NCI-H345 (cell line): ENCODE measurements at places on chromosomes 2 and 18.

GRCh38 chr2:121257480-121257840 lies 27.5 kb downstream of the TFCP2L1 start:
- DNase-seq, result no peak

DNA sequence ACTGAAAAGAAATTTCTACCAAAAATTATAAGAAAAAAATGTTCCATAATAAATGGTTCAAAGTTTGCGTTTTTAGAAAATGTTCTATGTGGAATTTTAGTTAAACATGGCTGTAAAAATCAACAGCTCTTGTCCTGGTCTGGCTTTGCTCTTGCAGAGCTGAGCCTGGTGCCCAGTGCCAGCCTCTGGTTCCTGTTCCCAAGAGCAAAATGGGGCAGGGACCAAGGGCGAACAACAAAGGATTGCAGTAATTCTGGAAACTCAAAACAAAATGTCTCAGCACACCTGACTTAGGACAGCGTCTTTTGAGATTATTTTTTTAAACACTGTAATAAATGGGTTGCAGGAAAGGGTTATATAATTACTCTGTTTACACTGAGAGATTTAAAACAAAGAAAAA lies 174.7 kb downstream of the ANAPC1 start:
- DNase-seq, result no peak

DNA sequence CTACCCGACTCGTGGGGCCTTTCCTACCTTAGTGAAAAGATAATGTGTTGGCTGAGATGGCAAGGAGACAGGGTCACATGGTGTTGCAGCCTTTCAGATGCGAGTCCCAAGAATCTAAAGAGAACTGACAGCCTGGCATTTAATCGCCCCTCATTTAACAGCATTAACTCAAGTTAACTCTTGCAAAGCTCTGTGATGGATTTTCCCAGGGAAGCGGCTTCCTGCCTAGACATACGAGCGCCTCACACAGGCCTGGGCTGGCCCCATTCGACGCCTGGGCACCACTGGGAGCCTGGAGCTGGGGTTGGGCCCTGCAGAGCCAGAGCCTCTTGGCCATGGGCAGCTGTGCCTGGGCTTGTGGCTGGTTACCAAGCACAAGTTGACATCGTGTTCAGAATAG lies 140.8 kb downstream of the SEPTIN10 start:
- no peak for DNase-seq

DNA sequence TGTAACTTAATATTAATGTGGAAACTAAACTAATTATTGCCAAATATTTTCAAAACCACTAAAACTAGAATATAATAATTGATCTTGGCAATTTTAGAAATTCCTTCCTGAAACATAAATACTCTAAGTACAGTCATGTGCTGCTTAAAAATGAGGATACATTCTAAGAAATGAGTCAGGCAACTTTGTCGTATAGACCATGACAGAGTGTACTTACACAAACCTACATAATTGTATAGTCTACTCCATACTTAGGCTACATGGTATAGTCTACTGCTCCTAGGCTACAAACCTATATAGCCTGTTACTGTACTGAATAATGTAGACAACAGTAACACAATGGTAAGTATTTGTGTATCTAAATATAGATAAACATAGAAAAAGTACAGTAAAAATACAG lies 27.6 kb downstream of the FEZ2 start:
- DNase-seq, result no peak

GRCh38 chr2:108575132-108575966 lies 41.1 kb downstream of the LIMS1 start:
- DNase-seq, result no peak

DNA sequence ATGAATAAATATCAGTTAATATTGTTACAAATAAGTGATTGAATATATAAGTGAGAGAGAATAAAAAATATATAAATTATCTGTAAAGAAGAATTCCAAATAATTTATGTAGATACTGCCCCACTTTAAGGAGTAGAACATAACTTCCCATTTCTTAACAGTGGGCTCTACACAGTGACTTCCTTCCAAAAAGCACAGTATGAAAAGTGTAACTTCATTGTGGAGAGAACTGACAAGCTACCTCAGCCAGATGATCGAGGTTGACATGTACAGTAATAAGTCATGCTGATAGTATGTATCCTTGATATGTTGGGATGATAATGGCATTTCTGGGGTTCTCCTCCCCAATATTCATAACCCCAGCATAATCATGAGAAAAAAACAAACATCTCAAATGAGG lies 191.9 kb upstream of the FN1 start:
- no peak for DNase-seq

GRCh38 chr18:34936772-34937171 lies 104.4 kb upstream of the MAPRE2 start:
- no peak for DNase-seq
